ENCODE measurements at places on chromosomes 4 and X.

GRCh38 chr4:41257257-41257901, 651 bp downstream of the UCHL1 start:
- DNase-seq: peak; percentile 45

DNA sequence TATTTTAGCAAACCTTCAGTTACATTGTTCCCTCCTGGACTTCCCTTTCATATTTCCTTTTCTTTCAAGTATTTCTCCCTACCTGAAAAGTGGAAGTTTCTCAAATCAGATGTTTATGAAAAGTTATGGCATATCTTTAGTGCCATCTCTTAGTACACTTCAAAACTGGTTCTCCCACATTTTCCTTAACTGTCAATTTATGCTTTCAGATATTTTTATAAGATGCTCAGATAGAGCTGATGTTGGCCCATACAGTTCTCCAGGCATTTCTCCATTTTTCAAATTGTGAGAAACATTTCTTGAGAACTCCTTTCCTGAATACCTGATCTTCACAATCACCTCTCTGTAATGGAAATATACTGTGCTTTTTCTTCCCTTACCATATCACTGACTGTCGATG, 32.5 kb upstream of the AP1AR start:
- DNase-seq: no peak

GRCh38 chrX:48939524-48940228, 17.7 kb downstream of the OTUD5 start:
- DNase-seq: no peak

DNA sequence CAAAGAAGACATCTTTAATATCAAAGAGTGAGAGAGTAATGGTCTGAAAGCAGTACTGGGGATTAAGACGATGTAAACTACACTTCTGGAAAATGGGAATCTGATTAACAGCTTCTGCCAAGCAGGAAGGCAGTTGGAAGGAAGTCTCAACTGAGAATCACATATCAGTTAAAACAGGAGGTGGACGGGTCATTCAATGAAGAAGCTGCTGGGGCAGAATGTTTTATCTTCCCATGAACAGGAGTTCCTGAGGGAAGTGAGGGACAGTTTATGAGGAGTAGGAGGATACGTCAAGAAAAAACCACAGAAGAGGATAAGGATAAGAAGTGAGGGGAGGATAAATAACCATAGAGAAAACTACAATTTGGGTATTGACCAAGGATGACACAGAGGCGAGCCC, 38.7 kb upstream of the MAGEA10 start:
- DNase-seq: no peak

GRCh38 chr4:24515698-24516097, 68.7 kb downstream of the DHX15 start:
- DNase-seq: peak; percentile 16

GRCh38 chr4:158949099-158949498, 153.8 kb upstream of the RAPGEF2 start:
- peak; percentile 44 for DNase-seq
